Subcutaneous preadipocyte (primary cell): ENCODE measurements at places on chromosomes 16 and 17. TPM values are rescaled to one million over a fixed set of nuclear protein-coding genes. Genes with fewer than 3 reads are reported as not detected.

Gene SLC6A2
- total RNA-seq = not detected in 2 replicates

Gene GH2
- total RNA-seq = not detected in 2 replicates

Gene CCL1
- not detected in 2 replicates for total RNA-seq

Gene ADAP2
- total RNA-seq = 0.37 and 1.4 TPM in 2 replicates

Gene ESRP2
- total RNA-seq = under 0.01 TPM in 1 of 2 replicates, not detected in the other

Gene FAM171A2
- total RNA-seq = 0.73 and 0.98 TPM in 2 replicates
